ENCODE measurements at places on chromosomes 16 and 17. TPM values are rescaled to one million over a fixed set of nuclear protein-coding genes. Genes with fewer than 3 reads are reported as not detected.

GRCh38 chr17:8176197-8176940 lies at the start of gene TMEM107:
Gene TMEM107 (minus strand): TSS chr17:8176380. CDS start chr17:8176286, 94 bp downstream.
- H3K27me3 ChIP-seq = no peaks in the 10 kb centered on the region
- H3K36me3 ChIP-seq = no peaks in the 10 kb centered on the region
- peaks cover 22% of the 10 kb centered on the region for H3K4me1 ChIP-seq
- peak; percentile 80 for DNase-seq

DNA sequence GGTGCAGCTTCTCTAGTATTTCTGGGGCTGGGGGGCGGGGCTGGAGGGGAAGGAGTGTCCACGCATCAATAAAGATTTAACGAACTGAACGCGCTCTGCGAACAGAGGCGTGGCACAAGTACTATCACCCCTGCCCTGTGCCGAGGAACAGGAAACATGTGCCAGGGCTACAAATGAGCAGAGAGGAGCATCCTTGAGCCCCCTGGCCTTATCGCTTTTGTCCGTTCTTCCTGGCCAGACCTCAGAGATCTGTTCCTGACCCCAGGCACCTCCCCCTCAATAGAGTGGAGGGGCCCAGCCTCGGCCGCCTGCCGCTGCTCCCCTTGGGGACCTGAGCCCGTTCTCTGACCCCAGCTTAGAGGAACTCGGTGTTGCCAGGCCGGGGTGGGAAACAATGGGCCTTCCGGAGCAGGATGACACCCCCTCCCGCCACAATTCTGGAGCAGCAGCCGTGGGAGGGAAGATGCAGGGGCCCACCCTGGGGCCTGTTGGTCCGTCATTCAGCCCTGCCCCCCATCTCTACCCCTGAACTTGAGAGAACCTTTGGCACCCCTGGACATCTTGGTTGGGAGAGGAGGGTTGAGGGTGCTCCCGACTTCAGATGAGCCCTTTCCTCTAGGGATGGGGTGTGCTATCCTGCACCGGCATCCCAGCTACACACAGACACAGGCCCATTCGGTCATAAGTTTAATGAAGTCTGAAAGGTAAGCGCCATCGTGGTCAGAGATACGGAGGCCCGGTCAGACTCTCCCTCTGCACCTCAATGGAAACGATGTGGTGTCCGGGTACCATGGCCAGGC lies 1.1 kb downstream of the NAA38 start:
- peaks cover 32% of the 10 kb centered on the region for H3K36me3 ChIP-seq
- DNase-seq = peak; percentile 55
- peak overlapping the region; percentile 89 for H3K27ac ChIP-seq

MYO15B gene
- not detected for total RNA-seq

- no peak for DNase-seq
- 0 out of 2 replicates have a peak, but pooled peaks cover 5% of the 10 kb centered on the region for H3K27me3 ChIP-seq
- no peaks in the 10 kb centered on the region for H3K4me1 ChIP-seq
- H3K4me3 ChIP-seq = no peak overlapping the region
- no peak overlapping the region for H3K27ac ChIP-seq
Measured at GRCh38 chr16:17602678-17603077, 131.9 kb upstream of the XYLT1 start.

Data from SJSA1 (cell line).